H1 (cell line): ENCODE measurements at places on chromosomes 5 and 9. TPM values are rescaled to one million over a fixed set of nuclear protein-coding genes. Genes with fewer than 3 reads are reported as not detected.

GRIA1 gene
- 1.1 and 2.5 TPM in 2 replicates for total RNA-seq

PARP8 gene
- 27.6 and 30.6 TPM in 2 replicates for total RNA-seq

ADGRD2 gene
- total RNA-seq: 1.1 and 1.4 TPM in 2 replicates

GAS1 gene
- 5.1 and 5.7 TPM in 2 replicates for total RNA-seq

SLC25A2 gene
- not detected in 2 replicates for total RNA-seq

ORM2 gene
- 0.90 TPM in 1 of 2 replicates, not detected in the other for total RNA-seq

ENC1 gene
- total RNA-seq: 9.5 and 13.2 TPM in 2 replicates

CYSTM1 gene
- 25.0 and 28.1 TPM in 2 replicates for total RNA-seq

IRGM gene
- not detected in 2 replicates for total RNA-seq

FNIP1 gene
- total RNA-seq: 17.1 and 17.3 TPM in 2 replicates

SPAAR gene
- not detected in 2 replicates for total RNA-seq

LCN2 gene
- total RNA-seq: 1.1 and 1.4 TPM in 2 replicates

IFNK gene
- not detected in 2 replicates for total RNA-seq
